ENCODE measurements at places on chromosomes 5 and 9. TPM values are rescaled to one million over a fixed set of nuclear protein-coding genes. Genes with fewer than 3 reads are reported as not detected.

DNA sequence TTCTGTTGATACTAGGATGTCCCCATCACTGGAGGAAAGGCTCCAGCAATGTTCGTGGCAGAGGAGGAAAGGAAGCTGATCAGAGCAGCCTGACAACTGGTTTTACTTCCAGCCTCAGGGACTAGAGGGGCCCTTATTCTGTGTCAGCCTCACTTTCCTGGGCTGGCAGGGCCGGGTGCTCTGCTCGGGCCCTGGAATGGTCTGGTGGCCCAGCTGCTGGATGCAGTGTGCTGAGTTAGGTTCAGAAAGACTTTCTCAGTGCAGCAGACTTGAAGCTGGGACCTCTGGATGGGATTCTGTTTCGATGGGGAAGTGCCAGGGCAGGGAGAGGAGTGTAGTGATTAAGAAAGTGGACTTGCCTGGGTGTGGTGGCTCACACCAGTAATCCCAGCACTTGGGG, 81.0 kb downstream of the MACROH2A1 start:
- H3K4me1 ChIP-seq, result no peaks in the 10 kb centered on the region
- H3K4me3 ChIP-seq, result no peak overlapping the region
- H3K27ac ChIP-seq, result no peak overlapping the region
- H3K36me3 ChIP-seq, result no peaks in the 10 kb centered on the region

GRCh38 chr9:12717907-12718306, 24.7 kb downstream of the TYRP1 start:
- no peak overlapping the region for H3K27ac ChIP-seq
- no peaks in the 10 kb centered on the region for H3K36me3 ChIP-seq
- peaks cover 6% of the 10 kb centered on the region for H3K4me1 ChIP-seq
- DNase-seq, result no peak
- H3K27me3 ChIP-seq, result no peaks in the 10 kb centered on the region

DNA sequence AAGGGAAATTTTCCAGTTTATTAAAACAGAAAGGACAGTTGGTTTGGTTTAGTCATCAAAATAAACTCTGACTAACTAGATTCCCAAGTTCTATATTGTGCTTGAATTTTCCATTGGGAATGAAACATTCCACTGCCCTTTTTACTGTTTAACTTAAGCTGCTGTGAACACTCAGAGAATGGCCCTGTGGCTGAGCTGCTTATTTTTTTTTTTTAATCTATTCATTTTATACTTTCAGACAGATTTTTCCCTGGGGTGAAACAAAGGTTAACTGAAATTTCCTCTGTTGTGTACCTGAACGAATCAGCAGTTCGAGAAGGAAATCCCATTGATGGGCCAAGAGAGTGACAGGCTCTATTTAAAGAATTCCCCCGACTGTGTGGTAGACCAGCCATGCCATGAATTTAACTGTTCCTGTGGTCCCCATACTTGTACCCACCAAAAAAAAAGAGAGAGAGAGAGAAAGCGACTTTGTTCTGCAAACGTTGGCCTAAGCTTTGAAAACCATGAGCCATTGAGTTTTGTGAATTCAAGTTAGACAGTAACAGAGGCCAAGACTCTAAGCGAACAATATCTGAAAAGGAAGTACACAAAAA, 138.7 kb upstream of the GRHPR start:
- no peak overlapping the region for H3K4me3 ChIP-seq
- no peaks in the 10 kb centered on the region for H3K36me3 ChIP-seq
- H3K27me3 ChIP-seq, result no peaks in the 10 kb centered on the region
- no peak for DNase-seq

- H3K27me3 ChIP-seq, result no peaks in the 10 kb centered on the region
- H3K4me1 ChIP-seq, result no peaks in the 10 kb centered on the region
- no peak overlapping the region for H3K4me3 ChIP-seq
Measured at GRCh38 chr5:158195416-158196210, 336.7 kb upstream of the CLINT1 start.

- DNase-seq, result no peak
- H3K4me3 ChIP-seq, result no peak overlapping the region
- H3K27me3 ChIP-seq, result no peaks in the 10 kb centered on the region
Measured at GRCh38 chr5:15615859-15616258, 115.9 kb downstream of the FBXL7 start.

DNA sequence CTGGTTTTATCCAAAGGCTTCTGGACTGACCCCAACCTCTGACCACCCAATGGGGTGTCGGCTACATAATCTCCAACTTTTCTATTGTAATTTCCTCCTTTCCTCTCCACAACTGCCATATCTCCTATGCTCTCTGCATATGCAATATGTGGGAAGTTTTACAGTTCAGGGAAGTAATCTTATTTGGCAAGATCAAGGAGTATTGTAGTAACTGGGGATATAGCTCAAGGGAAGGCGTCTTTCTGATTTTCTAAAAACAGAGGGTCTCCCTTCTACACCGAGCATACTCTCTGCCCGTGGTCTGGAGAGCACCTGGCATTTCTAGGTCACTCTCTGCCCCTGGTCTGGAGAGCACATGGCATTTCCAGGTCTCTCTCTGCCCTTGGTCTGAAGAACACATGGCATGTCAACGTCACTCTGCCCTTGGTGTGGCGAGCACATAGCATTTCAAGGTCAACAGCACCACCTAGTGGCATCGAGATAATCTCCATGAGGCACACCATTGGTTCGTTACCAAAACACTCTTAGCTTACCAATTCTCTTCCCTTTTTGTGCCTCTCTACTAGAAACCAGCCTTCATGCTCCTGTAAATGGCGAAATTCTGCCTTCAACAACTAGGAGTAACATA, 616.4 kb upstream of the NUDT12 start:
- DNase-seq, result no peak
- H3K4me3 ChIP-seq, result no peak overlapping the region
- no peaks in the 10 kb centered on the region for H3K4me1 ChIP-seq

DNA sequence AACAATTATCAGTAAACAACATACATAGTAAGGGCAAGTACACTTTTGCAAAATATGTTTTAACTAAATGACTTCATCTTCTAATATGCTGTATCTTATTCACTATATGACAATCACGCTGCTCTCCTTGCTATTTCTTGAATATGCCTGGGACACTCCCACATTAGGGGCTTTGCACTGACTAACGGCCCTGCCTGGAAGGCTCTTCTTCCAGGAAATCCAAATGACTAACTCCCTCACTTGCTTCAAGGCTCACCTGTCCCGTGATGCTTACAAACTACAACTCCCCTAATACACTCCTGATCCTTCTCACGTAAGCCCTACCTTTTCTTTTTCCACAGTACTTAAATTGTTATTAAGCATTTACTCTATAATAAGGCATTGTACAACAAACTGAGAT, 10.6 kb downstream of the ERP44 start:
- peaks cover 19% of the 10 kb centered on the region for H3K4me1 ChIP-seq
- no peaks in the 10 kb centered on the region for H3K27me3 ChIP-seq
- no peak overlapping the region for H3K27ac ChIP-seq
- H3K36me3 ChIP-seq, result no peaks in the 10 kb centered on the region

GRCh38 chr5:33363537-33363936, 77.2 kb upstream of the TARS1 start:
- no peaks in the 10 kb centered on the region for H3K27me3 ChIP-seq
- no peak for DNase-seq
- H3K27ac ChIP-seq, result no peak overlapping the region

- no peaks in the 10 kb centered on the region for H3K36me3 ChIP-seq
- H3K27me3 ChIP-seq, result no peaks in the 10 kb centered on the region
- H3K27ac ChIP-seq, result no peak overlapping the region
- H3K4me1 ChIP-seq, result no peaks in the 10 kb centered on the region
- H3K4me3 ChIP-seq, result no peak overlapping the region
Measured at GRCh38 chr5:104431002-104431620, 868.5 kb upstream of the NUDT12 start.

- no peak overlapping the region for H3K27ac ChIP-seq
- H3K36me3 ChIP-seq, result no peaks in the 10 kb centered on the region
- H3K4me3 ChIP-seq, result no peak overlapping the region
- H3K27me3 ChIP-seq, result no peaks in the 10 kb centered on the region
- H3K4me1 ChIP-seq, result peaks cover 8% of the 10 kb centered on the region
Measured at GRCh38 chr9:121688681-121689080, 37.2 kb downstream of the DAB2IP start.

DNA sequence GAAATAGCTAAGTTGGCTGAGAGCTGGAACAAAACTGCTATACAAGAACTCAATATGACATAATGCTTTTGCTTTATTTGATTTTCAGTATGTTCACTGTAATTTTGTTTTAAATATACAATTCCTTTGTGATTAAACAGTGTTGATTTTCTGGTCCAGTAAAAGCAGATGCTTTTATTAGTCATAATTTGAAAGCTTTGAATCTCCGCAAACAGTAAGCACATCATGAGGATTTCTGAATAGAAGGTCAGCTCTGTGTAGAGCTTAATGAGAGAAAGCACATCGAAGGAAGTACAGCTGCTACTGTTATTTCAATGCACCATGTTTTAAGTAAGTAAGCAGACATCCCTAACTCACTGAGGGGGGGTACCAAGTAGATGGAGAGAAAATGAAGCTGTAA, 701.3 kb upstream of the ACO1 start:
- no peaks in the 10 kb centered on the region for H3K4me1 ChIP-seq
- H3K27ac ChIP-seq, result no peak overlapping the region
- no peak for DNase-seq

GRCh38 chr9:69199769-69200470, 25.8 kb downstream of the TJP2 start:
- peaks cover 25% of the 10 kb centered on the region for H3K4me1 ChIP-seq
- DNase-seq, result no peak
- no peak overlapping the region for H3K27ac ChIP-seq
- no peak overlapping the region for H3K4me3 ChIP-seq

GRCh38 chr5:151751091-151751490, 7.3 kb downstream of the ATOX1 start:
- H3K27me3 ChIP-seq, result no peaks in the 10 kb centered on the region
- peaks cover 9% of the 10 kb centered on the region for H3K36me3 ChIP-seq
- H3K4me1 ChIP-seq, result peaks cover 15% of the 10 kb centered on the region
- no peak for DNase-seq
- H3K27ac ChIP-seq, result no peak overlapping the region
- no peak overlapping the region for H3K4me3 ChIP-seq

DNA sequence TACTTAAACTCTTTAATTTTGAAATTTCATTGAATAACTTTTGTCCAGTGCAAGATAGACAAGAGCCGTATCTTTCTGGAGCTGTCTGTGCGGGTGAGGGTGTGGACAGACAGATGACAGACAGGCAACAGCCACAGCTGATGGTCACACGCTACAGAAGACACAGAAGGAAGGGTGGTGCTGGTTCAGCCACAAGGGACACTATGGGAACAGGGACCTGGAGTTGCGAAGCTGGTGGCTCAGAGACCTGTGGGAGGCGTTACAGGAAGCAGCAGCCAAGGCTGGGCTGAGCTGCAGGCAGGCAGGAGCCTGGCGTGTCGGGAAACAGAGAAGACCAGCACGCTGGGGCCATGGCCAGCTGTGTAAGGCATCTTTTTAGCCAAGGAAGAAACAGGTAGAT, 104.4 kb downstream of the WNK2 start:
- no peaks in the 10 kb centered on the region for H3K27me3 ChIP-seq
- H3K27ac ChIP-seq, result no peak overlapping the region
- no peaks in the 10 kb centered on the region for H3K36me3 ChIP-seq
- H3K4me1 ChIP-seq, result no peaks in the 10 kb centered on the region
- H3K4me3 ChIP-seq, result no peak overlapping the region
- no peak for DNase-seq

- H3K4me1 ChIP-seq, result no peaks in the 10 kb centered on the region
- no peak for DNase-seq
- H3K27ac ChIP-seq, result no peak overlapping the region
Measured at GRCh38 chr5:107933326-107933725, 262.6 kb upstream of the EFNA5 start.

Gene SLC6A3
- 0.16 TPM for total RNA-seq

Gene DAB2IP
- 55.6 TPM for total RNA-seq

Gene ZNF300
- 4.0 TPM for total RNA-seq

Measured in suprapubic skin (tissue), 4 donors.